Right cardiac atrium (tissue), 5 donors: ENCODE measurements at places on chromosomes 13 and 19. TPM values are rescaled to one million over a fixed set of nuclear protein-coding genes. Genes with fewer than 3 reads are reported as not detected.

The IFI30 gene
- 10.1 TPM for polyA plus RNA-seq

The PALM3 gene
- 0.45 TPM for polyA plus RNA-seq

DNA sequence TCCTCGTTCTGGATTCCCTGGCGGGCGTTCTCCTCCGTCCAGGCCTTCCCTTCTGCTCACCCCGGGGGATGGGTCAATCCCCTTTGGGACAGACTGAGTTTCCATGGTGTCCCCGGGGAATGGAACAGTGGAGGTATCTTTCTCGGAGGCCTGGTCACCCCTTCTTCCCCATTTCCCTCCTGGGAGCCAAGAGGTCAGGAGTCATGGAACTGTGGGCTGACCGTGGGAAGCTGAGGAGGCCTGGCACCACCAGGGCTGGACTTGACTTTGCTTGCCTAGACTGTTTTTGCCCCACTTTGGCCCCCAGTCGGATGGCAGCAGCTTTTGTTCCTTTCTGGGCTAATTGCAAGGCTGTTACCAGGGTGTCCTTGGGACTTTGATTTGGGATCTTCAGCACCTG lies 2.0 kb downstream of the NACC1 start:
- DNase-seq: peak; percentile 57

GRCh38 chr13:29901710-29902631 lies 51.6 kb upstream of the UBL3 start:
- peak; percentile 41 for DNase-seq

The FXYD1 gene
- polyA plus RNA-seq: 289 TPM

GRCh38 chr13:113378825-113379224 lies 14.9 kb upstream of the GRTP1 start:
- no peak for DNase-seq
